A549 treated with Mapracorat at 1 μM for 4 hours (cell line): ENCODE measurements at places on chromosomes 7 and 10. TPM values are rescaled to one million over a fixed set of nuclear protein-coding genes. Genes with fewer than 3 reads are reported as not detected.

The FOXP2 gene
- not detected in 5 replicates for total RNA-seq

The HTRA1 gene
- 50.8 to 64.4 TPM (median 55.3 TPM) in 5 replicates for total RNA-seq

The SPACDR gene
- 0.48 to 0.94 TPM (median 0.89 TPM) in 5 replicates for total RNA-seq

The PKD2L1 gene
- 0.06 to 0.21 TPM (median 0.09 TPM) in 5 replicates for total RNA-seq

The ADCYAP1R1 gene
- 0.02 to 0.08 TPM (median 0.04 TPM) in 4 of 5 replicates, not detected in the other for total RNA-seq

The ADAM8 gene
- 1.9 to 5.1 TPM (median 2.6 TPM) in 5 replicates for total RNA-seq

The C10orf67 gene
- total RNA-seq, result 0.06 to 0.13 TPM (median 0.13 TPM) in 3 of 5 replicates, not detected in the others

The EBF3 gene
- total RNA-seq, result 0.07 to 0.19 TPM (median 0.12 TPM) in 5 replicates

The DNA2 gene
- 8.5 to 11.6 TPM (median 9.1 TPM) in 5 replicates for total RNA-seq

The SPDYE2 gene
- total RNA-seq, result not detected in 5 replicates

The HECTD2 gene
- total RNA-seq, result 3.2 to 4.2 TPM (median 3.6 TPM) in 5 replicates

The CTNNA3 gene
- total RNA-seq, result not detected in 5 replicates

The GIMAP8 gene
- not detected in 5 replicates for total RNA-seq

The NUP205 gene
- total RNA-seq, result 45.7 to 50.2 TPM (median 47.3 TPM) in 5 replicates

The RPP30 gene
- 48.2 to 53.8 TPM (median 49.2 TPM) in 5 replicates for total RNA-seq

The NAT16 gene
- 0.15 to 0.20 TPM (median 0.15 TPM) in 5 replicates for total RNA-seq

The ANKRD22 gene
- total RNA-seq, result 0.22 to 0.35 TPM (median 0.30 TPM) in 5 replicates

The CACNB2 gene
- not detected in 5 replicates for total RNA-seq

The NEUROD6 gene
- not detected in 5 replicates for total RNA-seq

The SHTN1 gene
- 20.5 to 28.8 TPM (median 25.6 TPM) in 5 replicates for total RNA-seq

The TMEM270 gene
- total RNA-seq, result 0.16 to 0.40 TPM (median 0.22 TPM) in 3 of 5 replicates, not detected in the others

The HMX2 gene
- total RNA-seq, result 0.08 to 0.23 TPM (median 0.14 TPM) in 4 of 5 replicates, not detected in the other
